Mammary epithelial cell (primary cell): ENCODE measurements at places on chromosomes 5 and 9. TPM values are rescaled to one million over a fixed set of nuclear protein-coding genes. Genes with fewer than 3 reads are reported as not detected.
A peak's percentile ranks its signal among the peaks of the same experiment; 100 is the strongest.

KCNV2 gene
- not detected for total RNA-seq

GRCh38 chr5:127055880-127056653 is 17.2 kb downstream of the C5orf63 start:
- DNase-seq: no peak

DNA sequence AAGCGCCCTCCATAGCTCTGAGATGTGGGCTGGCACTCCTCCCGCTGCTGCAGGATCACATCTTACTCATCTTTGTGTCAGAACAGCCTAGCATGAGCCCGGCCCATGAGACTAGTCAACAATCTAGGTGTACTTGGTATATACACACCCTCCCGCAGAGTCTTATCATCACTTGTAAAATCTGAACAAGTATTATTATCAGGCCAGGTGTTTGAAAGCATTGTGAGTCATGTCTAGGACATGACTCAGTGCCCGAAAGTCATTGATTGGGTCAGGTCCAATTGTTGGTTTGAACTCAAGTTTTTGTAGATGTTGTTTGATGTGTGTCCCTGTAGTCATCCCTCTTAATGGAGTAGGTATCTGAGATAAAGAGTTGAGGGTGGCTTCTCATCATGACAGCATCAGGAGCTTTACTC is 108.7 kb downstream of the CFAP90 start:
- DNase-seq: peak; percentile 69

- no peak for DNase-seq
Measured at GRCh38 chr5:143279698-143280097, 123.8 kb downstream of the NR3C1 start.

- DNase-seq: no peak
Measured at GRCh38 chr5:91211997-91212713, 171.0 kb downstream of the ARRDC3 start.
